Stimulated activated CD4-positive, alpha-beta T cell treated with anti-CD3 and anti-CD28 coated beads, Interleukin-1b, Interleukin-23, amount 100 ng/mL, for 1 hour (primary cell): ENCODE measurements at places on chromosomes 4 and X.

- DNase-seq, result no peak
These were observed 7.9 kb downstream of the PDLIM5 start for GRCh38 chr4:94459462-94460161.

- no peak for DNase-seq
These were observed 104.1 kb upstream of the BMP3 start for GRCh38 chr4:80926446-80926845.

DNA sequence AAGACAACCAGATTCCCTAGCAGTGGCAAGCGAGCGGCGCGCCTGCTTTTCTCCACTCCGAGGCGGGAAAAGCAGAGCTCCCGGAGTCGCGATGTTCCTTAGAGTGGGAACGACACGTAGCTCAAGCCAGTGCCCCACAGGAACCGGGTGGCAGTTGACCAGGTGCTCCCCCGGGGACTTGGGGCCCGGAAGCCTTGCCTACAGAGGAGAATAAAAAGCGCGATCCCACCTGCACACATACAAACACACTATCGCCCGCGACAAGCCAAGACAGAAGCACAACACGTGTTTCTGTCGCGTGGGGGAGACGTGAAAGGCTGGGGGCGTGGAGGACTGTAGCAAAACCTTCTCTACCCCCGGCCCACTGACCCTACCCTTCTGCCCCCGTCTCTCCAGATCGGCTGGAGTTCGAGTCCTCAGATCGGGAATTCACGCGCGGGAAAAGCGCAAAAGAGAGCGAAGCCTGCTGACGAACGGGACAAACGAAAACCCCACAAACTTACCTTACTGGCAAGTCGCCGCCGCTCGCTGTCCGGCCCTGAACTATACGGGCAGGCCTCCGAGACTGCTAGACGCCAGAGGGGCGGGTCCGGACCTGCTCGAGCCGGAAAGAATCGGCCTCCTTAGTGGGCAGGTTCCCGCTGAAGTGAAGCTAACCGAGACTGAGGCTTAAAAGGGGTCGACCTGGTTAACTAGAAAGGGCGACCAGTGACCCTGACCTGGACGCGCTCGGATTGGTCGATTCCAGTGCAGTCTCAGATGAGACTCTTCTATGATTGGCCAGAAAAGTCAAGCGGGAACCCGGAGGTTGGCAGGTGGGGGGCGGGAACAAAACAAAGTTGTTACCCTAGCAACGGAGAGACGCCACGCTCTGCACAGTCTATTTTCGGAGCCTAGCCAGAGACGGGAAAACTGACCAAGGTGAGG lies at the start of the genes DNAAF6 and NUP62CL:
DNAAF6 (plus strand) TSS at position 842 of the 927 bp plus-strand sequence. CDS start 6,265 bp downstream, outside the sequence.
NUP62CL (minus strand) TSS at position 664 of the 927 bp plus-strand sequence. CDS start 31,287 bp downstream, outside the sequence.
- peak; percentile 7 for DNase-seq

GRCh38 chr4:86451560-86452330 lies 91.9 kb upstream of the MAPK10 start:
- DNase-seq, result no peak

GRCh38 chr4:148061795-148062194 lies 329.9 kb downstream of the ARHGAP10 start:
- no peak for DNase-seq

DNA sequence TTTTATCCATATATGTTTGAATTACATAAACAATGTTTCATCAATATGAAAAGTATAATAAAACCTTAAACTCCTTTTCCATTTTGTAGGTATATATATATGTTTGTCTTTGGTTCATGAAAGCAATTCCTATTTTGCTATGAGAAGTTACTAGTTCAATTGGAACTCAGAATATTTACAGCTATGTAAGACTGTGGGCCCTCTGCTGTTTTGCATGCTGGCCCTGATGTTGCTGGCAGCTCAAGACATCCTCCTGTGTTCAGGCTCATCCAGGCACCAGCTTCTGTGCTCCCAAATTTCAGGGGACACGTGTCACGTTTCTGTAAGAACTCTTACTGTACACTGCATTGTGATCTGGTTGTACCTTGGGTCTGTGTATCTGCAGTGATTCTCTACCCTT lies 38.7 kb upstream of the OTUD4 start:
- DNase-seq, result no peak
